Lower leg skin (tissue), 4 donors: ENCODE measurements at places on chromosomes 6 and 20. TPM values are rescaled to one million over a fixed set of nuclear protein-coding genes. Genes with fewer than 3 reads are reported as not detected.

- DNase-seq: peak; percentile 46
These were observed 1.1 kb downstream of the GJA10 start for GRCh38 chr6:89895276-89895874.

DNA sequence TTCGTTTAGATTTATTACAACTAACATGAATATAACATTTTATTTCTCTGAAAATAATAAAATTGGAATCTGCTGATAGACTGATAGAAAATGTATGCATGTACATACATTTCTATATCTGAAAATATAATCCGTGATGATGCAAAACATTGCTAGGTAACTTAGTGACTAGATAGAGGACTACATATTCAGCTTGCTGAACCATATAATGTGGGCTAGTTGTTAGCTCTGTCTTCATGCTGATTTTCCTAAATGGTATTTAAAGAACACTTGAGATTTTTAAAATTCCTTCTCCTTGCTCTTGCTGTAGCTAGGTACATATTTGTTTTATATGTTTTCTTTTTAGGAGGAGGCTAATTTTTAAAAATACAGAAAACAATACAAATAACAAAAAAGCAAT lies 38.4 kb upstream of the TAGAP start:
- no peak for DNase-seq

GRCh38 chr6:157579467-157580031 lies 198.6 kb downstream of the ZDHHC14 start:
- DNase-seq: no peak

DNA sequence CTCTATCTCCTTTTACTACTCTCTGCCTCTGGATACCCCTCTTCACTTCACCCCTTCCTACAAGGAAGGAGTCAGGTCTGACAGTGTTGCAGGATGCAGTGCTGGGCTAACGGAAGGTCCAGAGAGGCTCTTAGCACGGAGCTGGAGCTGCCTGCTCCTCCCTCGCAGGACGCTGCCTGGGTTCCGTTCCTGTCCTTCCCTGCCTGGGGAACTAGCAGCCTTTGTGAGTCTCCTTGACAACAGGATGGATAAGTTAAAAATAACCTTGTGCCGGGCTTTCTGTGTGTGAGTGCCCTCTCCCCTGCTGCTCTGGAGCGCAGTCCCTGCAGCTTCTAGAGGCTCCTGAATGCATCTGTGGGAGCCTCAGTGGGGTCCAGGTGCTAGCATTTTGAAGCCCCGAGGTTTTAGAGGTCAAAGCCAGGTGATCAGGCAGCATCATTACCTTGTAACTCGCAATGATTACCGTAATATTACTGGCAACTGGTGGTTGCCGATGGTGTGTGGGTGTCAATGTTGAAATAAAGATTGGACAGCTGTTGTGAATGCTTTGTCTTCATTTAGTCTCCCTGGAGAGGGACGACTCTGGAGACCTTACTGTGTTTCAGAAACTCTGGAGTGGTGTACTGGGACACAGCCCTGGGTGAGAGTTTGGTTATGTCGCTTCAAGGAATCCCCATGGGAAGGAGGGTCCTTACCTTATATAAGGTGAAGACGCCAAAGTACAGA lies 44.4 kb downstream of the CDS2 start:
- DNase-seq: no peak

GRCh38 chr6:24982231-24982630 lies 46.5 kb upstream of the RIPOR2 start:
- DNase-seq: no peak

DNA sequence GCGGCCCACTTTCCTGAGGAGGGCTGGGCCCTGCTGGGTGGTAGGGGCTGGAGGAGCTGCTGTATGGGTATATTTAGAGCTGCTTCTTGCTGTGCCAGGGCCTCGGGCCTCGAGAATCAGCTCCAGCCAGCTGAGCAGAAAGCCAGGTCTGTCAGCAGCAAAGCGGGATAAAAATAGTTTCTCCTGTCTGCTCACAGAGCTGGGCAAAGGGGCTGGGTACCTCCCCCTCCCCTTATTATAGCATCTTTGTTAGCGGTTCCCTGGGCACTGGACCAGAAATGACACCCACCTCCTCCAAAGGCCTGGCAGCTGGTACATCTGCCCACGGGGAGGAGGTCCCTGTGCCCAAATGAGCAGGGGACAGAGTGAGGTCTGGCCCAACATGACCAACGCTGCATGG lies 6.0 kb downstream of the SCRT2 start:
- DNase-seq: no peak

SLCO4A1 gene
- total RNA-seq: 82.8 TPM

ESR1 gene
- total RNA-seq: 1.8 TPM
